ENCODE measurements at places on chromosomes 2 and 18.

- DNase-seq = no peak
Observed at GRCh38 chr2:148553332-148553887, 91.1 kb upstream of the EPC2 start.

DNA sequence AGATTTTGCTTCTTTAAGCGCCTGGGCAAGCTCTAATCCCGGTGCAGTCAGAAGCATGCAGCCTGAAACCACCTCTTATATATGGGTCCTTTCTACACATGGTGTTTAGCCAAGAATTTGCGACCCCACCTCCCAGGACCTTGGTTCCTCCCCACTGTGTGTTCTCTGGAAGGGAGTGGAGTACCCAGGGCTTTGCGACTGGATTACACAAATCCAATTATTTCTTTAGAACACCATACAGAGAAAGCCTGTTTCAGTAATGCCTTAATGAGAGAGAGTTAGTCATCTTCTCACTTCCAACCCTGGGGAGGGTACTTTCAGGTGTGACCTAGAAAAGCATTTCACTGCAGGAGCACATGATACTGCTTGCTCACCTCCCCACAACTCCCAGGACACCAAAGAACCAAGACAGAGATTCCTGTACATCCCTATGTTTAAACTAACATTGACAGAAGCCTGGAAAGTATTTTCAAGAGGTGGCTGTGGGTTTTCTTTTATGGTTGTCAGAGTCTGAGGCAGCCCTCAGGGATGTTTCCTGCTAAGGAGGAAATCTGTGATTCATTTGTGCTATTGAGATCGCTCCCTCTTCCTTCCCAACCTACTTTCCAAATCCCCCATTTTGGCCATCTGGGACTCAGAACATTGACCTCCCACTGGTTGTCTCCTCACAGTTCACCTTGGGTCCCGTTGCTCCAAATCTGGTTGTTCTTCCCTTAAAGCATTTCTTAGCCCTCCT lies at the start of gene CAPN14:
TSS of gene CAPN14 (minus strand) at position 51 of the 736 bp plus-strand sequence. CDS start 12,068 bp downstream, outside the sequence.
- no peak for DNase-seq

DNA sequence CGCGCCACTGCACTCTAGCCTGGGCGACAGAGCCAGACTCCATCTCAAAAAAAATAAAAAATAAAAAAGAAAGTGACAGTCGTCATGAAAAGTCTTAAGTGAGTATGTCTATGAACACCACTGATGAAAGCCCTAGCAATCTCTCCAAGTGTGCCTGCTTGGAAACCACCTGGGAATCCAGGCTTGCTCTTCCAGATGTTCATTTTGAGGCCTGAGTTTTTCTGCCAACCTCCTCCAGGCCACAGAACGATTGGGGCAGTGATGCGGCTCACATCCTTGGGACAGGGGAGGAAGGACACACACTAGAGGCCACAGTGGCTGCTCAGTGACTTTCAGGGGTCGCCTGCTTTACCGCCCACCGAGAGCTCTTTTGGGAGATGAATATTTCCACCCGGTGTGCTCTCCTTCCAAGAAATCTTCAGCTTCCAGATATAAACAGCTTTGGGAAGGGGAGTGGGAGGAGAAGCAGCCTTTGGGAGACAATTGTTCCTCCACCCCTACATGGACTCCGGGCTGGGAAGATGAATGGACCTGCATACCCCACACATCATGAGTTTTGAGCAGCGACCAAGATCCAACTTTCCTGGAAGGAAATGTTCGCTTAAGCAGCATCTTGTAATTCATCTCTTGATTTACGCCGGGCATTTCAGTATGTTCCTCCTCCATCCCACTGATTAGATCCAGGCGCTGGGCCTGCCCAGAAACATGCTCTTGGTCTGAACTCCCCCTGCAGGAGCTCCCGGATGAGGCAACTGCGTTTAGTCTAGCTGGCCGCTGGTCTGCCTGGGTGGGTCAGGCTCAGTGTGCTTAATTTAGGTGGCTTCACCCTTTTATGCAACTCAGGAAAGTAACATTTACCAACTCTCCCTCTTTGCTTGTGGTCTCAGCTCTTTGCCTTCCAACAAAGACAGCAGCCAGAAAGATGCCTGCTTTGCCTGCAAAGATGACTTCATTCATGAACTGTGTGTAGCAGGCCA lies 6.2 kb upstream of the ARMC9 start:
- DNase-seq = no peak

- DNase-seq = no peak
Observed at GRCh38 chr2:133768658-133769435, 200.6 kb upstream of the NCKAP5 start.

GRCh38 chr2:235129850-235130249 lies 178.0 kb downstream of the SH3BP4 start:
- no peak for DNase-seq

GRCh38 chr18:75377926-75378325 lies 49.6 kb downstream of the SMIM21 start:
- no peak for DNase-seq

DNA sequence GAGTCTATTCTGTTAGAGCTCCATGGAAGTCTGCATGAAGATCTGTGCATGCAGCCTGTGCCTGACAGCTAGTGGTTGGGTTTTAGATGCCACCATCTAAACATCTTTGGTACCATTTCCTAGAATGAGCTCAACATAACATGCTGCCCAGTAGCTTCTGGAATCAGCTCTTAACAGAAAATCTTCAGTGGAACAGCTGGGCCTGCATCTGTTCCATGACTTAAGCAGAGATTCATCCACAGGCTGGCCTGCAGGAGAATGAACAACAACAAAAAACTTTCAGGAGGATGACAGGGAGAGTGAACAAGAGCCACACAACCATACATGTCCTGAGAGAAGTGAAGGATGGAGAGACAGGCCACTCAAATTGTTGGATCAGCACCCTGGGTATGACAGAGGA lies 316.6 kb downstream of the RDH14 start:
- no peak for DNase-seq

DNA sequence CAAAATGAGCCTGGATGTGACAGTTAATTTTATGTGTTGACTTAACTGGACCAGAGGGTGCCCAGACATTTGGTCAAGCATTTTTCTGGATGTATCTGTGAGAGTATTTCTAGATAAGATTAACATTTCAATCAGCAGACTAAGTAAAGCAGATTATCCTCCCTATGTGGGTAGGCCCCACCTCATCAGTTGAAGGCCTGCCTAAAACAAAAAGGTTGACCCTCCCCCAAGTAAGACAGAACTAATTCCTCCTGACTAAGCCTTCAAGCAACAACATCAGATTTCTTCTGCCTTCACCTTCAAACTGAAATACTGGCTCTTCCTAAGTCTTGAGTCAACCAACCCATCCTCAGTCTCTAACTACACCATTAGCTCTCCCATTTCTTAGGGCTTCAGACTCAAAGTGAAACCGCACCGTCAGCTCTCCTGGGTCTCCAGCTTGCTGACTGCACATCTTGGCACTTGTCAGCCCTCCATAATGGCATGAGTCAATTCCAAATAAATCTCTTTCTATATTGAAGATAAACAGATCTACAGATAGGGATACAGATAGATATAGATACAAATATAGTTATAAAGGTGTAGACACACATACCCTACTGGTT lies 47.9 kb downstream of the MEMO1 start:
- DNase-seq = no peak

- DNase-seq = no peak
Observed at GRCh38 chr2:20125164-20125563, 73.7 kb upstream of the LAPTM4A start.

GRCh38 chr2:128686497-128686859 lies 367.8 kb upstream of the HS6ST1 start:
- DNase-seq = no peak

- DNase-seq = no peak
Observed at GRCh38 chr2:46331109-46331766, 34.0 kb downstream of the EPAS1 start.

- DNase-seq = no peak
Observed at GRCh38 chr2:6915399-6915798, 1.8 kb upstream of the RNF144A start.

DNA sequence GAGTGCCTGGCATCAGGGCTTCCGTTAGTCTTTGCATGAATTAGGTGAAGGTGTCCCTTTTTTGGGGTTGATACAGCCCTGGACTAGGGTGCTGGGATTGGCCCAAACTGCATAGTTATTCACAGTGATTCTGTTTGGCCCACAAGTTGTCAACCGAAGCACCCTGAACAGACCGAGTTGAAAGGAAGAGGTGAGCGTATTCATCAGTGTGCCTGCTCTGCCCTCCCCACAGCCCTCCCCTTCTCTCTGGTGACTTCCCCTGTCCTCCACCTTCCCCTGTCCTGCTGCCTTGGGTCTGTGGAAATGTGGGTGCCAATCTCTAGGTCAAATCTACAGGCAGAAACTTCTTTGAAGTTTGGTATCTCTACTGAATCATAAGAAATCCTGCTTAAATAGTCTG lies 330.5 kb downstream of the DYSF start:
- DNase-seq = no peak

DNA sequence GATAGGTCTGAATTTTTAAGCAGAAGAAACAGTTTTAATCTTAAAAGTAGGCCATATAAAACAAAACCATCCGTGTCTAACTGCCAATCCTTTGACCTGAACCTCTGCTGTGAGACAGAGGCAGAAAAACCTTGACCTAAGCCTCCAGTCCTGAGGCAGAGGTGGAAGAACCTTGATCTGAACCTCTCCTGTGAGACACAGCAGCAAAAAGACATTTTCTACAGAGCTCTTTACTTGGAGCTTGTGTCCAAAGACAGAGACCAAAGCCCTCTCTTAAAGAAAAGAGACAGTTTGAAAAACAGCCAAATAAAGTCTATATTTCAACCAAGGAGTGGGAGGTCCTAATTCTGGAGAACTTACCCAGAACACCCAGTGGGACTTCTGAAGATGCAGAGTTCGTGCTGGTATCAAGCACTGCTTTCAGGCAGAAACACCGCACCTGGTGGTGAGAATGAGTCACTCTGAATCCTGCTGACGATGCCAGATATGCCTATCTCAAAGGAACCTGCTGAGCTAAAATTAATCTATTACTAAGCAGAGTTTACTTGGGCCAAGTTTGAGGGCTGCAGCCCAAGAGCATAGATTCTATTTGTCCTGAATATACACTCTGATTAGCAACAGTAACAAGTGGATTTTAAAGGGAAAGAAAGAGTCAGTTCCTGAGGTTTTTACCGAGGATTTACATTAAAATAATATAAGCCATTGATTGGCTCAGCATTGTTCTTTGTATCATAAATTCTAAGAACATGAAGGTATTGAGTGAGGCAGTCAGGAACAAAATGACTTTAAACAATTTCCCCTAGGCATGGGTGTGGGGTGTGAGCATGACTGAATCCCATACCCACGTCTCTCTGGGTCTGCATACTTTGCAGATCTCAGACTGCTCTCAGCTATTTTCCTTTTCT lies 806.4 kb downstream of the TRIB2 start:
- no peak for DNase-seq

DNA sequence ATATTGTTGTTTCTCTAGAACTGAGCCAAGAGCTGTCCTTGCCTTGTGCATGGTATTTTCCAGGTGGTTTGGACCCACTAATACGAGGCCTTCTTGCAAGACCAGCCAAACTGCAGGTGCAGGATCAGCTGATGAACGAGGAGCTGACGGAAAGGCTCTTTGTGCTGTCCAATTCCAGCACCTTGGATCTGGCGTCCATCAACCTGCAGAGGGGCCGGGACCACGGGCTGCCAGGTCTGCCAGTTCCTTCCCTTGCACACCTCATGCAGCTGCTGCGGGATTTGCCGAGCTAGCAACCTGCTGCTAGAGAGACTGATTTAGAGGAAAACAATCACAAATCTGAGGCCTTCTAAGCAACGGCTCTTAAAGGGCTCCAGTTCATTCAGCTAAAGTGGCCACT lies 74.5 kb downstream of the TPO start:
- no peak for DNase-seq

- DNase-seq = no peak
Observed at GRCh38 chr2:165348441-165348840, 109.2 kb downstream of the SCN2A start.

- no peak for DNase-seq
Observed at GRCh38 chr2:117693154-117693553, 121.3 kb upstream of the DDX18 start.

- no peak for DNase-seq
Observed at GRCh38 chr18:68791801-68792200, 6.1 kb upstream of the CCDC102B start.

- no peak for DNase-seq
Observed at GRCh38 chr2:105857076-105857740, 112.5 kb downstream of the NCK2 start.

- no peak for DNase-seq
Observed at GRCh38 chr2:230931556-230932231, 6.7 kb upstream of the GPR55 start.

DNA sequence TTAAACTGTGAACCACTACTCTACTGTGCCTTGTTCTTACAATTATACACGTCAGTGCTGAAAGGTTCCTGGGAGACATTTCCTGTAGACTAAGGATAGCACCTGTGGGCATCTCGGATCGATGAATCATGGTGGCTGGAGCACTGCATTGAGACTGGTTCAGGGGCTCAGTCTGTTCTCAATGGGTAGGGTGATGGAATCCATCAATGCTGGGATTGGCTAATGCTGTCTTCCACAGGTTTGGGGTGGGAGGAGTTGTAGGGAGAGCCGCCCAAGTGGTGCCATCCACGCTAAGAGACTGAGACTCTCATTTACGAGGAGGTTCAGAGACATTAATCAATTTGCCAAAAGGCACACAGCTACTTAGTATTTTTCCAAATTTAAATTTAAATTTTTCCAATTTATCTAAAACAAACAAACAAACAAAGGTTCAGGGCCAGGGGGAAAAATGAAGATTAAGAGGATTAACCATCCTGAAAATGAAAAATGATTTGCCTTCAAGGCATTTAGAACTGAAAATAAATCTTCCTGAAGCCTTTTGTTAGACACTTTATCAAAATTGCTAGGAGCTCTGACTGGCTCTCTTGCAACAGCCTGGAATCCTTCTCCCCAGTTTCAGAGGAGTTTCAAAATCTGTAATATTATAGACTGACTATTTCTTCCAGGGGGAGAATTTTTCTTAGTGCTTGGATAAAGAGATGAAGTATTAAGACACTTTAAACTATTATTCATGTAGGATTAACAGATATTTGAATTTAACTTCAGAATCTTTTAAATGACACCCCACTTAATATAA lies 359.2 kb downstream of the TGIF1 start:
- DNase-seq = no peak

GRCh38 chr18:26407736-26408601 lies 140.4 kb downstream of the KCTD1 start:
- DNase-seq = no peak

DNA sequence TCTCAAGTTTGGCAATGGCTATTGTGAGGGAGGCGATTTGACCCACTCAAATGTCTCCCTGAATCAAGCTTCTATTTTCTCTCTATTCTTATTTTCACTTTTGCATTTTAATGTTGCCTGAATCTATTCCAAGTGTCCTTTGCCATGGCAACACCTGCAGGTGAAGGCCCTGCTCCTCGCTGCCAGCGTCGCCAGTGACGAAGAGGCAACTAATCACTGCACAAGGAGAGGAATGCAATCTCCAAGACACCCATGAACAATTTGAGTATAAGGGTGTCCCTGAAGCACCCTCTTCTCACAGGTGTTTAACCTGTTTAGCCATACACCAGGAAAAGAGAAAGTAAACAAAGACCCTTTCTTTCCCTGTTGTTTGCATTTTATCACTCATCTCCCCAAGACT lies 165.6 kb upstream of the VRK2 start:
- DNase-seq = no peak

- no peak for DNase-seq
Observed at GRCh38 chr2:195382186-195382585, 274.8 kb upstream of the SLC39A10 start.

- DNase-seq = no peak
Observed at GRCh38 chr2:60440079-60440766, 113.2 kb downstream of the BCL11A start.

- no peak for DNase-seq
Observed at GRCh38 chr2:100940766-100941645, 61.1 kb upstream of the RPL31 start.
